ENCODE measurements at places on chromosomes 3 and 15.

DNA sequence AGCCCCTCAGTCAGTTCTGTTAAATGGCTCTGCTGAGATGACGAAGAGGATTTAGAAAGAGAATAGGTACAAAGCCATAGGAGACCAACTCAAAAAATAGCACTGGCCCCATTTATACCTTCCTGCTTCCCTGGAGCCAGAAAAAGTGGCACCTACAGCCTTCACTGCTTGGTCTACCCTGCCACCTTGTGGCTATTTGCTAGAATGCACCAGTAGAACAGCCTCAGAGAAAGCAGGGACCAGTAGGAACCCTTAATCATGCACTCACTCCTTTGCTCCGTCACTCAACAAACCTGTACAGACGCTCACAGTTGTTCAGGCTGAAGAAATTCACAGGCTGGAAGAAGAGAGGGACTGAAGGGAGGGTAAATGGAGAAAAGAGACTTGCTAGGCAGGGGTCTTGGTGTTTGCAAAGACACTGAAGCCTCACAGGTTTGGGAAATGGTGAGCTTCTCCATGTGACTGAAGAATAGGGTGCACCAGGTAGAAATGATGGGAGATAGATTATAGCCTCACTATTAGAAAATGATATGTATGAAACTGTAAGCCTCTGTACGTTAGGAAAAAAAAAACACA, 12.1 kb upstream of the RTP2 start:
- DNase-seq, result peak; percentile 55

DNA sequence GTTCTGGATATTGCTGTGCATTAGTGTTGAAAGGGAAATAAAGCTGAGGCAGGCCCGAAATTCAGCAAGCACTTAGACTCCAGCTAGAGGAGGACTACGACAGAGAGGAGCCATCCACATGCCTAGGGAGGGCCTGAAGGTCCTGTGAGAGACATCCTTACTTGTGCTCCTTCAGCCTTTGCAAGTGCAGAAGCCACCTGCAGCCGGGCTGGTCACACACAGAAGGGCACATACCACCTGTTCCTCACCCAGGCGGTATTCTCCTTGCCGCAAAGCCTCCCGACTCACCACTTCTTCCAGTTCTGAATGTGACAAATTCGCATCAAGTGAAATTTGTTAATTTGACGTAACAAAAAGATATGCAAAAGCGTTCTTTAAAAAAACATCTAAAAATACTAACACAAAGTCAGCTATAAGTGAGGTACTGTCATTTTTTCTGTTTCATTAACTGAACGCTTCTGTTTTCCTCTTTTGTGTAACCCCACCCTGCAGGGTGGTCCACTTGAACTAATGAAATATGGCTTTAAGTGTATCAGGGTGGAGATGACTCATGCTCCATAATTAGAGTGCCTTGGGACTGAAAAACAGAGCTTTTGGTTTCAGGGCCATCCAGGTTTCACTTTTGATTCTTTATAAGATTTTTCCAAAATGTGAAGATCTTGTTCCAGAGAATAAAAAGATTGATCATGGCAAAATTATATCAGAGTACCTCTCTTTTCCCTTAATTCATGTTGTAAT, 467.9 kb upstream of the ATP11B start:
- DNase-seq, result no peak

DNA sequence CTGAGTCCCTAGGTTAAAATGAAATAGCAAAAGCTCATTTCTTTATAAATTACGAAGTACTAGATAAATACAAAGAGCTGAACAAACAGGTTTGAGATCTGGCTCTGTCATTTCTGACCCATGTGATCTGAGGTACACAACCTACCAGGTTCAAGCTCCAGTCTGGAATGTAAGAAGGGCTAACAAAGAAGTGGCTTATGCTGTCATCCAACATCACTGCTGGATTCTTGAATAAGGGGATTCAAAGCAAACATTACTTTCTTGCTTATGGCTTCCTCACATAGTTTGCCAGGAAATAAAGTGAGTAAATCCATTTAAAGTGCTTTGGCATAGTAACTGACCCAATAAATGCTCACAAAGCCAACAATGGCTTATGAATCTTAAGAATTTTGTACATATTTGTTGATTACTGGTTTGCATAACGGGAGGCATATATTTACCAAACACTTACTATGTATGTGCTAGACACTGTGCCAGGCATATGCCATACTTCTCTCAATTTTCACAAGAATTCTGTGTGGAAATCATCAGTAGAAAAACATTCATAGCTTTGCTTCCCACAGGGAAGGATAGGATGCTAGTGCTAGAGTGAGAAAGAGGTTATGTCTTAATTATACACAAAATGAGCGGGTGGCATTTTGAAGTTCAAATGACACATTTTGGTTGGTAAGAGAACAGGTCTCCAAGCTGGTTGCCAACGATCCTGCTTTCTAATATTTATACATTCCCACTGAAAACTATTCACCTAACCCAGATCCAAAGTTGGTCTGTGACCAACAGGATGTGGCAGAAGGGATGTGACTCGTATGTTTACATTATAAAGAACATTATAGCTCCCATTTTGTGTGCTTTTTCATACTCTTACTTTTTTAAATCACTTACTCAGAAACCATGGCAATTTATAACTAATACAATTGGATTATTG, 38.7 kb upstream of the CSPG5 start:
- no peak for DNase-seq

GRCh38 chr3:141904203-141904602, 27.8 kb downstream of the ATP1B3 start:
- DNase-seq, result no peak

DNA sequence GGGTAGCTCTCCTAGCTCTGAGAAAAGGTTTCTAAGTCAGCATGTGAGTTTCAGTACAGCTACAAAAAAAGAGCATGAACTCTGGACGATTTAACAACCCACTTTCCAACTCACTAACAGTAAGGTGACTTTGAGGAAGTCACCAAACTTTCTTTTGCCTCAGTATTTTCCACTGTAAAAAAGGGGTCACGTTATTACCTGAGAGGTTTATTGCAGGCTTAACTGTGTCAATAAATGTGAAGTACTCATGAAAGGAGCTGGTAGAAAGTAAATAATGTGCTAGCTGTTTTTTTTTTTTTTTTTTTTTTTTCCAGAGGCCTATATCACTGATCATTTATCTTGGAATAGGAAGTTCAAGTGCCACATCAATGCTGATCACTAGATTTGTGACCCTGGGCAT, 89.3 kb downstream of the PLSCR2 start:
- DNase-seq, result no peak

GRCh38 chr3:9826815-9827573, 16.8 kb downstream of the RPUSD3 start:
- DNase-seq, result no peak

DNA sequence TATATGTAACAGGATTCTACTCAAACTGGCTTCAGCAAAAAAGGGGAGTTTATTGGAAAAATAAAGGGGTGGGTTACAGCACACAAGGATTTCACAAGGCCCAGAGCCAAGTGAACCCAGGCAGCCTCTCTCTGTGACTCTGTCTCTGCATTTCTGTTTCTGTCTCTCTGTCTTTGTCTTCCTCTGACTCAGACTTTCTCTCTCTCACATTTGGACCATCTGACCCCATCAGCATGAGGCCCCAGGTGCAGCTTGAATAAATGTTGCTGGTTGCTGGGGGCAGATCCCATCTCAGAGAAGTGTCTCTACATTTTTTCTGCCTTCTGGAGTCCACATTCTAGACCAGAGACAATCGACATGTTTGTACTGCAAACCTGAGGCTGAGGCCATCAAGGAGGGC, 45.0 kb downstream of the RPLP1 start:
- no peak for DNase-seq

DNA sequence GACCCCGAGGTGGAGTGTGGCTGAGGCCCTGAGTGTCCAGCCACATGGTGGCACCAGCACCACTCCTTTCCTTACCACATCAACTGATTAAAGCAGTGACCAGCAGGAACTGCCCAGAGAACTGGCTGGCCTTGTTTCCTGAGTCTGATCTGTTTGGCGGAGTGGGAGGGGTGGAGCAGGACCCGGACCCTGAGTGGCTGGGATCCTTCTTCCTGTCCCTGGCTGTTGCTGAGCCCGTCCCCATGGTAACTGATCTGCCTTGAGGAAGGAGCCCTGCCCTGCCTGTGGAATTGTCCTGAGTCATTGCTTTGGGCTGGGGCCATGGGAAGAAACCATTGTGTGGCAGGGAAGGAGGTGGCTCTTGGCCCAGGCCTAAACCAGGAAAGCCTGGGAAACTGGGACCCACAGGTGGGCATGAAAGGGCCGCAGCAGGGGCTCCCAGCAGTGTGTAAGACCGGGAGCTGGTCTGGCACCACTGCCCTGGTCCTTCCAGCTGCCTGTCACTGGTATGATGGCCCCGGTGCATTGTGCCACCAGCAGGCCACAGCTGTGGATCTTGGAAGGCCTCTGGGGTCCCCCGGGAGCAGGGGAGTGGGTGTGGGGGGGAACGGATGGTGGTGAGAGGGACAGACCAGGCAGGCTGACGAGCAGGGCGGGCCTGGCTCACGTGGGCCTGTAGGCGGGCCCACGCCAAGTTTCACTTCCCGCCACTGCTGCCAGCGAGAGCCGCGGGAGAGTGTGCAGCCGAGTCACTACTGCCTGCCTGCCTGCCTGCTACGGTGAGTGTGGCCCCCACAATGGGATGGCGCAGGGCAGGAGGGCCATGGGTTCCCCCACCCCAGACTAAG, 19.2 kb downstream of the ATRIP start:
- peak; percentile 81 for DNase-seq

DNA sequence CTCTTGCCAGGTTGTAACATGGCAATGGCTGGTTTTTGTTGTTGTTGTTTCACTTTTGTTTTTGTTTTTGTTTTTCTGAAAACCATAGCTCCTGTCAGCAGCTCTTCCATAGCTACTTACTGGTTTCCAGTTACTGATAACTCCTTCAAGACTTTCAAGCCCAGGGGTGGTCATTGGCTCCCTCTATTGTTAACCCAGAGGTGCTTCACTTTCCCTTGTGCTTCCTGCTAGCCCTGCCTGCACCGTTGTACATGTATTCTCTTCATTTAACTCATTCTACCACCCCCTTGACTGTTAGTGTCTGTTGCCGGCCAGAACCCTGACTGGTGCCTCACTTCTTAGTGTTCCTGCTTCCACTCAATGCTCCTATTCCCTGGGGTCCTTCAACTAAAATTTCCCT, 4.2 kb upstream of the TRAT1 start:
- DNase-seq, result peak; percentile 59

DNA sequence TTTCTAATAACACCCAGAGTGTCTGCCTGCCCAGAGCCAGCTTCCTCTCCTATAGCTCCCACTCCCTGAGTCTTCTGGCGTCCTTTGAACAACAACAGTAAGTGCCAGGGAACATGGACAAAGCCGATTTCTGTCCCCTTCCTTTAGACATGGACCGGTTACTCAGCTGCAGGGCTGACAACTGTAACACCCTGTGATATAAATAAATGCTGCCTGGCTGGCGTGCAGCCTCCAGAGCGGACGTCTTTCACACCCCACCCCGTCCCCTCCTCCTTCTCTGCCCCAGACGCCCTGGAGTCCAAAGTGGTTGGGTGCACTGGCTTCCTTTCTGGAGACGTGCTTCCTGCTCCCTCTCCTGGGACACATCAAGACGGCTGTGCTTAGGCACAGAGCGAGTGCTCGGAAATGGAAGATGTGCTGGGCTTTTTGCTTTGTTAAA, 281.9 kb upstream of the LRRFIP2 start:
- DNase-seq, result no peak

Measured in activated CD4-positive, alpha-beta T cell treated with anti-CD3 and anti-CD28 coated beads for 4 hours (primary cell).